ENCODE measurements at places on chromosomes 16 and 17. TPM values are rescaled to one million over a fixed set of nuclear protein-coding genes. Genes with fewer than 3 reads are reported as not detected.

CDH3 gene
- not detected for total RNA-seq

DHX58 gene
- 11.6 TPM for total RNA-seq

RAB37 gene
- total RNA-seq = not detected

RND2 gene
- total RNA-seq = not detected

SGCA gene
- total RNA-seq = not detected

MFAP4 gene
- 79.0 TPM for total RNA-seq

KRTAP2-3 gene
- 13.4 TPM for total RNA-seq

USP6 gene
- not detected for total RNA-seq

ATP2A1 gene
- total RNA-seq = 0.11 TPM

CLEC19A gene
- total RNA-seq = not detected

ENPP7 gene
- total RNA-seq = not detected

HS3ST6 gene
- not detected for total RNA-seq

LAT gene
- 2.4 TPM for total RNA-seq

C17orf78 gene
- total RNA-seq = not detected

CRHR1 gene
- not detected for total RNA-seq

PTRH2 gene
- 18.2 TPM for total RNA-seq

ZFPM1 gene
- 0.25 TPM for total RNA-seq

OTOP3 gene
- not detected for total RNA-seq

IL4R gene
- total RNA-seq = 18.5 TPM

CFAP97D1 gene
- total RNA-seq = not detected

Measured in GM23248 (cell line).